A673 (cell line): ENCODE measurements at places on chromosomes 2 and 18.

DNA sequence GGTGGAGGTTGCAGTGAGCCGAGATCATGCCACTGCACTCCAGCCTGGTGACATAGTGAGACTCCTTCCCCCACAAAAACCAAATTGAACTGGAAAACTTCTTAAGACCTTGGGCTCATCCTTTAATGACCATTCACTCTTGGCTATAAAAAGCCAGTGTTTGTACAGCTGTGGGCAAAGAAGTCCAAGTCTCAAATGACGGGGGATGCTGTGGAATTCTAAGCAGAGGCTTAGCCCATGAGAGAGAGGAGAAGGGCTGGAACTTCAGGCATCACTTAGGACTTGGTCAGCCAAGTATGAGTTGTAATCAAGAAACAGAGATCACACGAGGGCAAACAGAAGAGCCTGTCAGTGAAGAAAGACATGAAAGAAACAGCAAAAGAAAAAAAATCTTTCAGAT, 79.3 kb upstream of the POU3F3 start:
- no peak for DNase-seq

GRCh38 chr2:37586663-37587317, 84.7 kb downstream of the CDC42EP3 start:
- peak; percentile 45 for DNase-seq

- DNase-seq = peak; percentile 46
Observed at GRCh38 chr18:28905509-28905908, 728.6 kb upstream of the CDH2 start.

GRCh38 chr2:98432145-98432544, 12.5 kb upstream of the INPP4A start:
- DNase-seq = no peak

- no peak for DNase-seq
Observed at GRCh38 chr2:240875228-240876034, 6.8 kb downstream of the AGXT start.
